Uterine smooth muscle cell (primary cell): ENCODE measurements at places on chromosomes 6 and 20. TPM values are rescaled to one million over a fixed set of nuclear protein-coding genes. Genes with fewer than 3 reads are reported as not detected.

NKAIN4 gene
- not detected in 2 replicates for total RNA-seq

FOXQ1 gene
- 0.33 TPM in 1 of 2 replicates, not detected in the other for total RNA-seq

PACSIN1 gene
- total RNA-seq: not detected in 2 replicates

RAMACL gene
- 2.1 and 2.3 TPM in 2 replicates for total RNA-seq

TNXB gene
- 5.9 and 6.7 TPM in 2 replicates for total RNA-seq

WFDC12 gene
- total RNA-seq: not detected in 2 replicates

BPI gene
- total RNA-seq: 0.12 TPM in 1 of 2 replicates, not detected in the other

DEF6 gene
- 0.87 and 0.89 TPM in 2 replicates for total RNA-seq

PRRT1 gene
- 0.11 and 0.12 TPM in 2 replicates for total RNA-seq

ADIG gene
- total RNA-seq: not detected in 2 replicates

HUS1B gene
- total RNA-seq: 1.1 and 1.4 TPM in 2 replicates

SAMD3 gene
- 12.4 and 14.4 TPM in 2 replicates for total RNA-seq

CCN6 gene
- not detected in 2 replicates for total RNA-seq

NHSL1 gene
- 1.8 and 3.7 TPM in 2 replicates for total RNA-seq

GTF2H4 gene
- total RNA-seq: 11.2 and 13.1 TPM in 2 replicates

BMP2 gene
- 5.0 and 13.5 TPM in 2 replicates for total RNA-seq

PRSS35 gene
- total RNA-seq: 3.2 and 3.5 TPM in 2 replicates

SGK2 gene
- total RNA-seq: 0.44 and 1.1 TPM in 2 replicates

RBM24 gene
- total RNA-seq: 7.0 and 7.6 TPM in 2 replicates
